ENCODE measurements at places on chromosomes 2 and 18.

- DNase-seq, result no peak
Measured at GRCh38 chr2:86293612-86294011, 43.8 kb downstream of the REEP1 start.

GRCh38 chr2:234033174-234033573 is 17.3 kb upstream of the SPP2 start:
- no peak for DNase-seq

DNA sequence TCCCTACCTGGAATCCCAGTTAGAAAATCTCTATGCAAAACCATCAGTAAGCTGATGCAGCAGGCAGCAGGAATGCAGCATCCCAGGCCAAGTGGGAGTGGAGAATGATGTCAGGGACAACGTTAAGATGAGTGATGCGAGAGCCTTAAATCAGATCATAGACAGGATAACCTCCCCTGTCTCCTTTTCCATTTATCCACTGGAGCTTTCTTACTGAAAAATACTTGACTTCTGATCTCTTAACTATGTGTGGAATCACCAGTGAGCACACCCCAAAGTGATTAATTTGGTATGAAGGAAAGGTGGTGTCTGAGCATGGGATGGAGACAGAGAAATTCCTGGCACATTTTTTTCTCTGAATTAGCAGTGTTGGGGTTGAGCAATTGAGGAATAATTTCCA is 98.0 kb downstream of the RND3 start:
- DNase-seq, result no peak

DNA sequence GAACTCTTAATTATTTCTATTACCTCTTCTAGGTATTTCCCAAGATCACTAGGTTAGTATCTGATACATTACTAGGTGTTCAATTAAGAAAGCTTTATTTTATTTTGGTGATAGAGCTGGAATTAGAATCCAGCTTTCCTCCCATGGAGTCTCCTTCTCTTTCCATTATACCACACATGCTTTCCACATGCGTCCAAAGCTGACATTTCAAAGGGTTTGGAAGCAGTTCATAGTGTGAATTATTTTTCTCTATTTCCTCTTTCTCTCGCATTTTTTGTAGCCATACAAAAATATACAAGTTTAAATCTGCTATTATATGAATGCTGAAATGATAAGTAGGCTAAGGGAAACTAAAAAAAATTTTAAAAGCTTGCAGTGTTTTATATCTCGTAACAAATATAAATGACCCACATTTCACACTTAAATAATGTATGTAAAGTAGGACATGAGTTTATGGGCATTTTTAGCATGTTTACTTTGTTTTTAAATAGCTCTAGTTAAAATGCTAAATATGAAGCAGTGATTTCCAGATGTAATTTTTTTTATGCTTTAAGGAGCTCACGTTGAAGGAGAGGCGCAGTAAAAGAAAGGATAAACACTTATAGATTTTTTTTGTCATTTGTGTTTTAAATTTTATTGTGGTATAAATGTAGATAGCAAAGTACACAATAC is 20.1 kb downstream of the ZC3H6 start:
- no peak for DNase-seq

- DNase-seq, result no peak
Measured at GRCh38 chr2:197613509-197613987, 61.8 kb downstream of the RFTN2 start.

GRCh38 chr2:96470636-96471035 is 34.5 kb downstream of the NEURL3 start:
- no peak for DNase-seq

DNA sequence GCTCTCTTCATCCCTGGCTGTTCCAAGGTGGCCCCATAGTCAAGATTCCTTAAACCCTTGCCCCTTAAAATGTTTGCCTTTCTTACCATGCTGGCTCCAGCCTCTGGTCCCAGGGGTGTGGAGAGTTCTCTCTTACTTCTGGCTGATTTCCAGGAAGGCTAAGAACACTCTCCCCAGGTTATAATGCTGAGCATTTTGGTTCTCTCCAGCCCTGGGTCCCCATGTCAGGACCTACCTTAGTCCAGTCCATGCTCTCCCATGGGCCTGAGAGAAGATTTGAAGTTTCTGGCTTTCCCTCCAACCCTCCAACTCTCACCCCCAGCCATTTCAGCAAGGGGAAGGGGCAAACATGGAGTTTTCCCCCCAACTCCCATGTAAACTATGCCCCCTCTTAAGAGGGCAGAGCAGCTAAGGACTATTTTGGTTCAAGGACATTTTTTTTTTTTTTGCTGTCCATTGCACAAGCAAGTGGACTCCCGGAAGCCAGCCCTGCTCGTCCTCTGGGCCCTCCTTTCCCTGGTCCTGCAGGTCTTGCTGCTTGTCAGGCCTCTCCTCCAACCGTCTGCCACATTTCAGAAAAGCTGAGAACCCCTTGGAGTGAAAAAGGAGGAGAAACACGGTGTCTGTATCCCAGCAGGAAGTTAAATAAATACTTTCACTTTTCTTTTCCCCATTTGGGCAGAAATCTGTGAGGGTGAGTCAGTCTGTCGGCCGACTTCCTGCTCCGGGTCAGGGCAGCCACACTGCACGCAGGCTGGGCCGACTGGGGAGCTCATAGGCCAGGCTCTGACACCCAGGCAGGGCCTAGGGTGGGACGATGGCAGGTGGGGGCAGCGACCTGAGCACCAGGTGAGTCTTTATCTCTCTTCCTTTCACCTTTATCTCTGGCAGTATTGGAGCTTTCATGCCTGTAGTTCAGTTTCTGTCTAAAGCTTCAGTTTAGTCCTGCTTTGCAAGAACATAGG is at the start of gene SP140L:
SP140L (plus strand) TSS at position 741 of the 965 bp plus-strand sequence; CDS start at position 818, 77 bp downstream.
- peak; percentile 79 for DNase-seq

DNA sequence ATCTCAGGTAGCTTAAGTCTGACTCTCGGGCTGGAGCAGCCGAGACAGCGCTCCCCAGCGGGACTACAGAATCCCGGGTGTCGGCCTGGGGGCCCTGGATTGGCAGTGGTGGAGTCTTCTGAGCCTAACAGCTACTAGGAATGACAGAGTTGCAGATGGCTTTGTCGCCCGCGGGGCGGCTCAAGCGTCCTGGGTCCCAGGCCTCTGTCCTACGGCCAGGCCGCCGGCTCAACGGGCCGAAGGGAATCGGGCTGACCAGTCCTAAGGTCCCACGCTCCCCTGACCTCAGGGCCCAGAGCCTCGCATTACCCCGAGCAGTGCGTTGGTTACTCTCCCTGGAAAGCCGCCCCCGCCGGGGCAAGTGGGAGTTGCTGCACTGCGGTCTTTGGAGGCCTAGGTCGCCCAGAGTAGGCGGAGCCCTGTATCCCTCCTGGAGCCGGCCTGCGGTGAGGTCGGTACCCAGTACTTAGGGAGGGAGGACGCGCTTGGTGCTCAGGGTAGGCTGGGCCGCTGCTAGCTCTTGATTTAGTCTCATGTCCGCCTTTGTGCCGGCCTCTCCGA is 8.8 kb downstream of the SIX2 start:
- no peak for DNase-seq

- DNase-seq, result no peak
Measured at GRCh38 chr2:176679061-176679669, 409.9 kb downstream of the MTX2 start.

- DNase-seq, result no peak
Measured at GRCh38 chr2:182349268-182349667, 77.6 kb downstream of the PDE1A start.

DNA sequence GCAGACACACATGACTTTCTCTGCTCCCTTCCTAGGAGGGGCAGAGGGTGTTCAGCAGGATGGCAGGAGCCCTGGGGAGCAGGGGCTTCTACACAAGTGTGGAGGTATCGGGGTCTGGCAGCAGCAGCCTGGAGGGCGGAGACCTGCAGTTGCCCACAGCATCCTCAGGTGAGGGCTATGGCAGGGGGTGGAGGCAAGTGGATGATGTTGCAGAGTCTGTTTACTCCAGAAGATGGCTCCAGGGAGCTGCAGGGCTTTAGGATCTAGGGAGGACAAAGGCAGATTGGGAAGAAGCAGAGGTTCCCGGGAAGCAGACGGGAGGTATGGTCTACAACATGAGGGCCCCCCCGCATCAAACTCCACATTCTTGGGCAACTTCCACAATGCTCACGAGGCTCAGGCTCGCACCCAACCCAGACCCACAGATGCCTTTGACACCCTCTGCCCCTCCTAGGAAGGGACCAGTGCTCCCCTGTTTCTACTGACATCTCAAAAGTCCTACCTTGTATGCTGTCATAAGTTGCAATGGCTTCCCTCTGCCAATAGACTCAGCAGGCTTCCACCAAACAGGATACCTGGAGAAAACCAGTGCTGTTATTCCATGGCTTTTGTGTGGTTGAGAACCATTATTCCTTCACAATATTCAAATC is 12.0 kb upstream of the ATP6V1C2 start:
- DNase-seq, result no peak

DNA sequence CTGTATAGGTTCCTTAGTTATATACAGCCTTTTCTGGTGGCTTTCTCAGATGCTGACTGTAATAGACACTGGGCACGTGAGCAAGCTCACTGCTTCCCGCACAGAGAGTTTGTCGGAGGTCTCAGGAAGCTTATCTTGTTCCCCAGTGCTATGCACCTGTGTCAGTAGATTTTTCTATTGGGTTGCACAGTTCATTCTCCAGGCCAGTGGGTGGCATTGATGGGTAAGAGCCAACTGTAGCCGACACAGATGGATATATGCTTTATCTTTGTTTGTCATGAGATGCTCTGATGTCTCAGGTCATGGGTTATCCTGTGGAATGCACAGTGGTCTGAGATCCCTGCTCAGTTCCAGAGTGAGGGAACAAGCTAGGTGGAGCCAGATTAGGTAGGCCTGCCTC is 293.0 kb downstream of the GRB14 start:
- no peak for DNase-seq

DNA sequence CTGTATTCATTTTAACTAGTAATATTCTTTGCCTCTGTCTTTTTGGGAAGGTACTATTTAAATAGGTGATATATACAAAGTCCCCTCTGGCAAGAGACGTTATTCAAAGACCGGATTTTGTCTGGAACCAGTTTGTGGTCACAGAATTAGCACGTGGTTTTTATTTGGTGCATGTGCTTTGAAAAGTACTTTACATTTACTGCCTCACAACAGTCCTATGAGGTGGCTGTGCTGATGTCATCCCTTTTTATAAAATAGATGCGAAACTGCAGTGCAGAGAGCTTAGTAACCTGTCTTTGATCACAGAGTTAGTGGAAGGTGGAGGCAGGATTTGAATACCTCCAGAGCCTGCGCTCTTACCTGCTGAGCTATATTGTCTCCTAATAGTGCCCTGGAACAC is 4.0 kb downstream of the LPIN1 start:
- DNase-seq, result peak; percentile 70

- no peak for DNase-seq
Measured at GRCh38 chr2:82301506-82301905, 1997.0 kb upstream of the LRRTM1 start.

DNA sequence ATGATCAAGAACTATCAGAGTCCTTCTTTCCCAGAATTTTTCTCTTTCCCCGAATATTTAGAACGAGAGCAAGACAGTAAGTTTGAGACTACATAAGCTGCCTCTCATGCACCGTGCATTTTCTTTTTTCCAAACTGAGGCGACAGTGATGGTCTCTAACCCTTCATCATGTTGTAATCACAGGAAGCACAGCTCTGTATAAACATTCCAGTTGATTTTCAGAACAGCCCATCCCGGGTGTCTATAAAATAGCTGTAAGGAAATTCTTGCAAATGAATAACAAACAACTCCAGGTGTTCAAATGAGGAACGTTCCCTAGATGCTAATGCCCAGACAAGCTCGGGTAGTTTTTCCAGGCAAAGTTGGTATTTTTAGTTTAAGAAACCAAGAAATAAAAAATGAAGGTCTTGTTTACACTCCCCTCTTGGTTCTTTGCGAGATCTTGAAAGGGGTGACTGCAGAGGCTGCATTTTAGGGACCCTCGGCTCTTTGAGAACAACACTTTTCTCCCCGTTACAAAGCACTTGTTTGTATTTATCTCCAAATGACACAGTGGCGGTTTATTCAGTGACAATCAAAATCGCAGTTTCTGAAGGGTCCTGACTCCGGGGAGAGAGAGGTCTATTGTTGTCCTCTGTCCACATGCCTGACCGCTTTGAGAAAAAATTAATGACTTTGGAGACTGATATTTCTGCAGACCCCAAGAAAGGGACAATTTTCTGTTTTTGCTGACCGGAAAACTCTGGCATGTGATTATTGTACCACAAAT is 101.1 kb upstream of the NCK2 start:
- DNase-seq, result no peak

DNA sequence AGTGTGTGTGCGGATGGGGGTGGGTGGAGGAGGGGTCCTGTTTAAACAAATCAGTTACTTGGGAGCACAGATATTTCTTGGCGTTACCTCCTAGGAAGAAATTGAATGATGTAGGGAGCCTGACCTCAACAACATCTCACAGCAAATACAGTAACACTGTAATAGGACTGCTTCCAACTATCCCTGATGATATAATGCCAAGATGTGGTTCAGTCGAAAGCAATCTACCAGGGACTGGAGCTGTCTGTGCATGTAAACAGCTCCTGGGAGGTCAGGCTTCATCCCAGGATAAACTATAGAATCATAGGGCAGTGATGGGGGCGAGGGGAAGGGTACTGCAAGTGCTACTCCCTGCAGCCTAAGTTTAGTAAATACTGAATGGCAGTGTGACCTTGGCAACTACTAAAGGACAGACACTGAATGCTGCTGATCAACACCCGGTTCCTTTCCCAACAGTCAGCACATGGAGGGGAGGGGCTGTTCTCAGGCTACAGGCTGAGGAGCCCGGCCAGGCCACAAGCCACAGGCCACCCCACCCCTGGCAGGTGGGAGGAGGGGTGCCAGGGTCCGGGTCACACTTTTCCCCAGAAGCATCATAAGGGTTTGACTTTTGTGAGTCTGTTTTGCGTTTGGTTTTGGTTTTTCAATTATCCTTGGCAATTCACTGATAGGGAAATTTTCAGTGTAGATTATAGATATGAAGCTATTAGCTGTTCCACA is 85.3 kb upstream of the ZNF397 start:
- no peak for DNase-seq

GRCh38 chr2:85981579-85982247 is 92.9 kb upstream of the ST3GAL5 start:
- DNase-seq, result no peak

DNA sequence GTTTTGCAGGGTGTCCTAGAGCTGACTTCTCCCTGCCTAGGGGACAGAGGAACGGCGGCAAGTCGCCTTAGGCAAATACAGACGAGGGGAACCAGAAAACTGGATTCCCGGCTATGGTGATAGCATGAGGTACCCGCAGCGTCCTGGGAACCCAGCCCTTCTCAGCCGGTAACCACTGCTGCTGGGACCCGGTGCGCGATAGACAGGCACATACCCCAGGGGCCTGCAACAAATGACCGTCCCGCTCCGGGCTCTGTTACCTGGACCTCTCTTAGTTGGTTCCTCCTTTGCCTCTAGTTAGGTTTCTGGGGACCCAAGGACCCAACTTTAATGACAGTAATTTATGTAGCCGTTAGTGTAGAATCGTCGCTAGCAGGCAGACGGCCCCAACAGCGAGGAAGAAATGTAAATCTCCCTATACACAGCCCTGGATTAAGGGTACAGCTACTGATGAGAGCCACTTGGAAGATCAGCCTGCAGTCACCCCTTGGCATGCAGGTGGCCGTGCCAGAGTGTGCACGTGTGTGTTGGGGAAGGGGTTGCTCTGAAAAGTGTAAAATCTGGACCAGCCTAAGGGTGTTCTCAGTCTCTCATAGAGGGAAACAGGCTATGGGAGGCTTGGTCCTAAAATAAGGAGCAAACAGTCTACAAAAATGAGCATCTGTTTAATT is 819 bp upstream of the SERPINE2 start:
- DNase-seq, result no peak
